Fibroblast of the aortic adventitia (primary cell): ENCODE measurements at places on chromosomes 1 and 21. TPM values are rescaled to one million over a fixed set of nuclear protein-coding genes. Genes with fewer than 3 reads are reported as not detected.

Gene SPATA17
- total RNA-seq: 1.8 and 2.9 TPM in 2 replicates

Gene AMIGO1
- 0.54 and 2.5 TPM in 2 replicates for total RNA-seq

Gene DNALI1
- total RNA-seq: 7.4 and 13.7 TPM in 2 replicates

Gene CTXND2
- not detected in 2 replicates for total RNA-seq

Gene TSTD1
- total RNA-seq: 0.90 TPM in 1 of 2 replicates, not detected in the other

Gene CLCA1
- not detected in 2 replicates for total RNA-seq
